ENCODE measurements at places on chromosomes 4 and X.

GRCh38 chr4:5843573-5844530, 49.0 kb downstream of the CRMP1 start:
- peak; percentile 41 for DNase-seq

- DNase-seq: no peak
Observed at GRCh38 chr4:141009931-141010330, 123.3 kb downstream of the RNF150 start.

DNA sequence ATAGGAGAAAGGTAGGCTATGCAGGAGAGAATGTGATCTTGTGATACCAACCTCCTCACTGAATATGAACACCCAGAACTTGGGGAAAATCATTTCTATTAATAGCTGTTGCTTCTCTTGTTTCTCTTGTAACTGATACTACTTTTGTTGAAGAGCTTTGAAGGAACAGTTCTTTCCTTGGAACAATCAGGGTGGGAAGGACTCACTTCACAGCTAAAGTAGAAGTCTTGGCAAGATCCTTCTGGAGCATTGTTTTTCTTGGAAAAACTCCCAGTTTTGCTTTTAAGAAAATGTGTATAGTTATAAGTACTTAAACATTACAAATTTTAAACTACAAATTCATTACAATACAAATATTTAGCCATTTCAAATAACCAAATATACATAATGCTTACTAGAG, 19.1 kb upstream of the XK start:
- DNase-seq: no peak

DNA sequence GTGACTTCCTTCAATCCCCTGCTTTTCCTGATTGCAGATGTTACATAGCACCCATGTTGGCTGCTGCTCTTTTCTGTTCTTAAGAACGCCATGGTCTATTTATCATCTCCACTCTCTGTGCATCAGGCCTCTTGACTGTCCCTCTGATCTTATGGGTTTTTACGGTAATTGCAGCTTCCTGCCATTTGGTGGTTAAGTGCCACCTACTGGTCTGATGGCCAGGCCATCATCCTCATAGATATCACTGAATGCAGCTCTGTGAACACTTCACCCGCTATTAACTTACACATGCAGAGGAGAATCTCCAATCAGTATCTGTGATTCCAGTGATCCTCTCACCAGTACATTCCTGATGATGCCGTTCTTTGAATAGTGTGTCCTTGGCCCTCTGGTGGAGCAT, 382.4 kb downstream of the TRAM1L1 start:
- DNase-seq: no peak

DNA sequence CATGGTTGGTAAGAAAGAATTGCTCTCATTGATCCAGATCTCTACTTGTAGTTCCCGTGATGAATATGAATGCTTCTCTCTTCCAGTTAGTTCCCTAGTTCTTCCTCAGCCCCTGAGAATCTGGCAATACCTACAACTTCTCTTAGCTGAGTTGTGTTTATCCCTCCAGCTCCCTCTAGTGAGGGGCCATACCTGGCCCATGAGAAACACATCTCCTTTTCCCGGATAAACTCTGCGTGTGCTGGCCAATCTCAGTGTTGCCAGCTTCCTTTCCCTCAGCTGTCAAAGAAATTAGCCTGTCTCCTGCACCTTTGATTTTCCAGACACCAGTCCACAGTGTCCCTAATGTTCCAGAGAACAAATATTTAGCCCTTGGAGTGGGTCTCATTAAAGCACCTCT, 5.7 kb downstream of the CBLL2 start:
- no peak for DNase-seq

DNA sequence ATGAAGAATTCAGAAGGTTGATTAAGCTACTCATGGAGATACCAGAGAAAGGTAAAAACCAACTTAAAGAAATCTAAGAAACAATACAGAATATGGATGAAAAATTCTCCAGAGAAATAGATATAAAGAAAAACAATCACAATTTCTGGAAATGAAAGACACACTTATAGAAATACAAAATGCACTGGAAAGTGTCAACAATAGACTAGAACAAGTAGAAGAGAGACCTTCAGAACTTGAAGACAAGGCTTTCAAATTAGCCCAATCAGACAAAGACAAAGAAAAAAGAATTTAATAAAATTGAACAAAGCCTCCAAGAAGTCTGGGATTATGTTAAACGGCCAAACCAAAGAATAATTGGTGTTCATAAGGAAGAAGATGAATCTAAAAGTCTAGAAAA, 9.6 kb downstream of the STBD1 start:
- no peak for DNase-seq

GRCh38 chrX:118565853-118566252, 70.2 kb downstream of the DOCK11 start:
- no peak for DNase-seq

GRCh38 chr4:55731959-55732358, 87.6 kb upstream of the EXOC1L start:
- no peak for DNase-seq

- DNase-seq: no peak
Observed at GRCh38 chrX:2159393-2159792, 341.4 kb downstream of the DHRSX start.

DNA sequence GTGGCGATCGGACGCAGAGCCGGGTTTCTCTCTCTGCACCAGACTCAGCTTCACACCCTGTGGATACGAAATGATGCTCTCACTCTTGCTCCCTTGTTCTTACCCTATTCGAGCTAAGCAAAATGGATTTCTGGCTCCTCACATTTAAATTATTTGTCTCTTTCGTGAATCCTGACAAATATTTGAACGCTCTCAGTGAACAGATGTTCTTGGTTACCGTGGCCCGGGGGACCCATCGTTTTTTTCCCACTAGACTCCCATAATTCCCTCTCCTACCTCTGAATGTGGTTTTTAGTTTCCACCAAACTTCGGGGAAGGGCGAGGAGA, 630 bp downstream of the SMARCA5 start:
- DNase-seq: no peak

DNA sequence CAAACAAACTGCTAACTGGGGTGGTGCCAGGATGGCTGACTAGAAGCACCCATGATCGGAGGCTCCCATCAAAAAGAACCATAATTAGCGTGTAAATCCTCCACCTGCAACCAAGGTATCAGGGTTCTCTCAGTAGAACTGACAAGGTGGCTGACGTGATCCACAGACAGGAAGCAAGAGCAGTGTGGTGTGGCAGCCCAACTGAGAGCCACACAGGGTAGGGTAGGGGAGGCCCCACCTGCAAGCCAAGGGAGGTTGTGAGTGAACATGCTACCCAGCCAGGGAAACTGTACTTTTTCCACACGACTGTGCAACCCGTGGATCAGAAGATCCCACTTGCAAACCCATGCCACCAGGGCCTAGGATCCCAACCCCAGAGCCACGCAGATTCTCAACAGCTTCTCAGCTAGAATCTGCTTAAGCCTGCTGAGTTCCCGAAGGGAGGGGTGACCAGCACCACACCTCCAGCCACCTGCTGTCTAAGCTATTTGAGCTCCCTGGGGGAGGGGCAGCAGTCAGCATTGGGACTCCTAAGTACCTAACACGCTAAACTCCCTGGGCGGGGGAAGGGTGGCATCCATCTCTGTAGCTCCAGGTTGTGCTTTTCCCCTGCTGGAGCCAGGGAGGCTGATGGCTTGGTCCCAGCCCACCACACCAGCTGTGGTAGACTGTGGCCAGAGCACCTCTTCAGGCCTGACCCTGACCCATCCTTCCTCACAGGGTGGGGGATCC, 425.1 kb downstream of the GPM6A start:
- DNase-seq: peak; percentile 0

GRCh38 chr4:158036998-158037397, 135.8 kb downstream of the GASK1B start:
- DNase-seq: no peak

DNA sequence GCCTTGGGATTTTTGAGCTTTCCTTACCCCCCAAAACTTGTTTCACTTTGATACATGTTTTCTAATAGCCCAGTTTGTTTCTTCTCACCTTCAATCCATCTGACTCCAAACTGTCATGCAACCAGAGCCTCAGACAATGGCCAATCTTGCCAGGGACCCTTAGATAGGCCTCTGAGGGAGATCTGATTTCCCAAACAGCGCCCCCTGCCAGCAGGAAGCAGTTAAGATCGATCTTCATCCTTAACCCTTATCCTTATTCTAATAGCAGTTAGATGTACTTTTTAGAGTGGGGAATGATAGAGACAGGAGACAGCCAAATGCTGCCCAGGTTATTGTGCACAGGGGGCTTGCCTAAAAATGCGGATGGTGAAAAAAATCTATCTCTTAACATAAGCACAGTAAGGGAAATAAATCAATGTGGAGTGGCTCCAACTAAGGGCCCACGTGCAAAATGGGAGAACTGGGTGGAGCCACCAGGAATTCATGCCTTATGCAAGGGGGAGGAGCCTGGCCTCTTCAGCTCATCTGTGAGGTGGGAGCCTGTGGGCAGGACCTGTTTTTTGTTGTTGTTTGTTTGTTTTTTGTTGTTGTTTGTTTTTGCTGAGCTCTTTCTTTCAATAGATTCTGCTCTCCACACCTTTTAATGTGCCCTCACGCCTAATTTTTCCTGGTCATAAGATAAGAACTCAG, 833.6 kb upstream of the AGA start:
- DNase-seq: no peak

GRCh38 chr4:103499094-103499493, 220.7 kb downstream of the TACR3 start:
- DNase-seq: no peak

GRCh38 chr4:37338972-37339371, 94.4 kb downstream of the NWD2 start:
- DNase-seq: no peak

DNA sequence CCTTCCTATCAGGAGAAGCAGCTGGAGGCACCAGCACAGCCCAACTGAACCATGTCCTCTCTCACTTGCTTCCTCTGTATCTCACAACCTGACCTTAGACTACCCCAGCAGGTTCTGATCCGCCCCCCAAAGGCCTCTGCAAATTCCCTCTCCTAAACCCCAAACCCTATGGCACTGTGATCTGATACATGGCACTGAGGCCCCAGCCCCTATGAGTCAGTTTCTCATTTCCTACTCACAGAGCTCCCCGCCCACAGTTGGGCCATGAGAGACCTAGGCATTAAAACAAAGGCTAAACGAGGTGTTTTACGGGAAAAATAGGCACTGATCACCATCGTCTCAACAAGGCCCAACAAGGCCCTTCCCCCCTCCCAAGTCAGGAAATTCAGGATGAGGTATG, 19.1 kb downstream of the SASH3 start:
- no peak for DNase-seq

- no peak for DNase-seq
Observed at GRCh38 chr4:74157154-74157553, 764 bp upstream of the MTHFD2L start.

DNA sequence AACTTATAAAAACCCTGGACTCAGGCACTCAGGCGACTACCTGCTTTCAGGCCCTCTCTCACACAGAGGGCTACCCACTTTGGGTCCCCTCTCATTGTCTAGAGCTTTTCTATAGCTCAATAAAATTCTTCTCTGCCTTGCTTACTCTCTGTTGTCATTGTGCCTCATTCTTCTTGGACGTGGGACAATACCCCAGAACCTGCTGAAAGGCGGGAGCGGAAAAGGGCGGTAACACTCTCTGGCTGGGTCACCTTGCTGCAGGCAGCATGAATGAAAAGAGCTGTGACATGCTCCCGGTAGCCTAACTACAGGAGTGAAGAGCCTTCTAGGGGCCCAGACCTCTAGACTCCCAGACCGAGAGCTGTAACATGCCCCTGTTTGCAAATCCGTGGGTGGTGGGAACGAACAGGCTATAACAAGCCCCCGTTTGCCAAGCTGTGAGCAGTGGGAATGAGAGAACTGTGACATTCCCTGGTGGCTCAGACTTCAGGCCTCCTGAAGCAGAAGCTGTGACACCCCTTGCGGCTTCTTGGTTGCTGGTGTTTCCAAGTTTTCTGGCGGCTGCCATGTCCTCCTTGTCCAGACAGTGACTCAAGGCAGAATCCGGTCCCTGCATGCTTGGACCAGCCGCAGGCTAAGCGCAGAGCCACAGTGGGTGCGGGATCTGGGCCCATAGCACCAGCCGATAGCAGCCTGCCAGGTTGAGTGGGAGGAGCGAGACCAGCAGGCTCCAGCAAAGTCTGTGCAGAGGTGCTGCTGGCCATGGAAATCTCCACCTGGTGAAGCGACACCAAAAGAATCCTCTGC, 684.6 kb downstream of the ARAP2 start:
- no peak for DNase-seq

DNA sequence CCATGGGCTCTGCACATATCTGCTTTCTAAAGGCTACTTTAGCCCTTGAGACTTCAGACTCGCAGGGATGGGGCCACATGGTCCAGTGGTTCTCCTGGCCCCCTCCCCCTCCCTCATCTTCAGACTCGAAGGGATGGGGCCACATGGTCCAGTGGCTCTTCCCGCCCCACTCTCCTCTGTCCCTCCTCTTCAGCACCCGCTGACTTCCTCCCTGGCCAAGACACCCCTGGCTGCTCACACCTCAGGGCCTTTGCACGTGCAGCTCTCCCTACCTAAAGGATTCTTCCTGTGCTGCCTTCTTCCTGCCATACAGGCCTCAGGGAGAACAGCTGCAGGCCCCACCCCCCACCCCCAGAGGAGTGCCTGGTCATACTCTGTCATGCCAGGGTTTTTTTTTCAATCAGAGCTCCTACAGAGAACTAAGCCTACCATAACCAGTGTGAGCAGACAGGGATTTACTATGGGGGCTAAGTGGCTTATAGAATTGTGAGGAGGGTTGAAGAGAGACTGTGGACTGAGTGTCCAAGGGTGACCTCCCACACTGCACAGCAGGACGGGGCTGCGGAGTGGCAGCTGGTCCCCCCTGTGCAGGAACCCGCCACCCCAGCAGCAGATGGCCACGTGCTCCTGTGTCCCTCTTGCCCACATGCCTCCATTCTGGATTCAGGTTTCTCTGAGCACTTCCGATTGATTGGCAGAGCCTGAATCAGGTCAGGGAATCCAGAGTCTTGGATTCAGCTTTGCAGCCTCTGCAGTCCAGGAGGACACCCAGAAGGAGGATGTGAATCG, 6.1 kb upstream of the SPON2 start:
- DNase-seq: no peak

GRCh38 chr4:102959496-102959895, 60.0 kb downstream of the SLC9B1 start:
- no peak for DNase-seq

DNA sequence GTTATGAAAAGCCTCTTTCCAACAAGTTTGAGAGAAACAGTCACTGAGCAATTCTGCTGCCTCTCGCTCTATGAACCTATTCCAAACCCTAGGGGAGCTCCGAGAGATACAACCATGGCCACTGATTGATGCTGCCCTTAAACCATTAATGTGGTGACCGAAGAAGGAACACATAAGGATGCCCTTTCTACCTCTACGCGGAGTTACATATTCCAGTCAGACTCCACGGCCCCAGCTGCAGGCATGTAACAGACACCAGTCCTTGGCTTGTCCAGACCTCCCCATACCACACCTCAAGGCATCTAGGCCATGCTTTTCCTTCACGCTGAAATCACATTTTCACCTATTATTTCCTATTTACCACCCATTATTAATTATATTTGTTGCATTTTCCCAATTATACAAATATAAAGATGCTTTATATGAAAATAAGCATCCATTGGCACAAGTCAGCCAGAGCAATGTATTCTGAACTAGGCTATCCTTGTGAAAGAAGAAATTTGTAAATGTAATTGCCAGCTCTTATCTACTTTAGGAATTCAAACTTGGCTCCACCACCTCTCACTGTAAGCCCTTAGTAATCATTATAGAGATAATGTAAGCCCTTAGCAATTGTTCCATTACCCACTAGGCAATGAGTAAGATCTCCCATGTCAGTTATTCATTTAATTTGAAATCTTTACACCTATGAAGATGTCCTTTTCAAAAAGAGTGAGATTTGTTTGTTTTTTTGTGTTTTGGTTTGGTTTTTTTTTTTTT, 338.4 kb downstream of the NR3C2 start:
- DNase-seq: no peak

GRCh38 chrX:11426712-11427452, 133.7 kb downstream of the AMELX start:
- DNase-seq: no peak
